ENCODE measurements at places on chromosomes 6 and 20. TPM values are rescaled to one million over a fixed set of nuclear protein-coding genes. Genes with fewer than 3 reads are reported as not detected.

DNA sequence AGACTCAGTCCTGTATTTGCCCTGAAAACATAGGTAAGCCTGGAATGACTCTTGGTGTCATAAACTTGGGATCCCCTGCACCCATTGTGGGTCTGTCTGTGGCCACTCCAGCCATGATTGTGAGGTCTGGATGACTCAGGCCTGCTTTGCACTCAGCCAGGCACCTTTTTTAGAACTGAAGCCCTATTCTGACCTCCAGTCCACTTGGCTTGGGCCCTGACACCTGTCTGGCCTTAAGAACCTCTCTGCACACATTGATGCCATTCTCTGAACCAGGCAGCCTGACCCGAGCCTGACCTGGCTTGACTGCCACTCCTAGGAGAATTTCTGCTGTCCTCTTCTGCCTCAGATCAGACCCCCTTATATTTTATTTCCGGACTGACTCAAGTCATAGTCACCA lies 383.7 kb downstream of the MAFB start:
- no peaks in the 10 kb centered on the region for H3K36me3 ChIP-seq
- H3K27ac ChIP-seq: no peak overlapping the region
- DNase-seq: no peak

Gene KIFC1
- 23.2 TPM for polyA plus RNA-seq

DNA sequence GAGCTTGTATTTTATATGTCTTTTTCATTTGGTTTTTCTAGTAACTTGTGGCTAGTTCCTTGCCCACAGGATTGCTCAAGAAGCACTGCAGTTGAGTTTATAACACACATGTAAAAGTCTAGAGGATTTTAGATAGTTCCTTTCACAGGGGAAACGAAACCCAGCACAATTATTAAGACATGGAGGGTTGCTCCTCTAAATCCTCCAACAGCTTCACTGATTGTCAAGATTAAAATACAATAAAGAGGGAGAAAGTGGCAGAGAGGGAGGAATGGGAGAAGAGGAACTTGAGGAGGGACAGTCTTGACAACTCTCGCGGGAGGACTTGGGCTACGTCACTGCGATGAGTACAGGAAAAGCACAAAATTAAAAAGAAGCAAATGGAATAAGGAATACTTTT lies 9.7 kb upstream of the TBC1D7 start:
- no peak overlapping the region for H3K27ac ChIP-seq
- H3K4me3 ChIP-seq: no peak overlapping the region
- H3K27me3 ChIP-seq: no peaks in the 10 kb centered on the region
- DNase-seq: no peak
- H3K4me1 ChIP-seq: no peaks in the 10 kb centered on the region

GRCh38 chr6:71727632-71728294 lies 158.6 kb upstream of the RIMS1 start:
- H3K36me3 ChIP-seq: no peaks in the 10 kb centered on the region
- no peaks in the 10 kb centered on the region for H3K4me1 ChIP-seq
- no peak overlapping the region for H3K4me3 ChIP-seq
- no peaks in the 10 kb centered on the region for H3K27me3 ChIP-seq
- H3K27ac ChIP-seq: no peak overlapping the region

GRCh38 chr6:47292027-47292426 lies 17.7 kb downstream of the TNFRSF21 start:
- H3K4me3 ChIP-seq: no peak overlapping the region
- H3K27ac ChIP-seq: no peak overlapping the region
- H3K36me3 ChIP-seq: no peaks in the 10 kb centered on the region
- H3K4me1 ChIP-seq: no peaks in the 10 kb centered on the region
- DNase-seq: no peak
- no peaks in the 10 kb centered on the region for H3K27me3 ChIP-seq

- no peaks in the 10 kb centered on the region for H3K27me3 ChIP-seq
- no peak overlapping the region for H3K27ac ChIP-seq
- DNase-seq: no peak
- H3K4me3 ChIP-seq: no peak overlapping the region
Observed at GRCh38 chr6:2412731-2413130, 167.3 kb upstream of the GMDS start.

- no peak for DNase-seq
- H3K4me1 ChIP-seq: no peaks in the 10 kb centered on the region
- H3K27ac ChIP-seq: no peak overlapping the region
- no peak overlapping the region for H3K4me3 ChIP-seq
- no peaks in the 10 kb centered on the region for H3K36me3 ChIP-seq
Observed at GRCh38 chr20:46937157-46937523, 42.5 kb downstream of the EYA2 start.

DNA sequence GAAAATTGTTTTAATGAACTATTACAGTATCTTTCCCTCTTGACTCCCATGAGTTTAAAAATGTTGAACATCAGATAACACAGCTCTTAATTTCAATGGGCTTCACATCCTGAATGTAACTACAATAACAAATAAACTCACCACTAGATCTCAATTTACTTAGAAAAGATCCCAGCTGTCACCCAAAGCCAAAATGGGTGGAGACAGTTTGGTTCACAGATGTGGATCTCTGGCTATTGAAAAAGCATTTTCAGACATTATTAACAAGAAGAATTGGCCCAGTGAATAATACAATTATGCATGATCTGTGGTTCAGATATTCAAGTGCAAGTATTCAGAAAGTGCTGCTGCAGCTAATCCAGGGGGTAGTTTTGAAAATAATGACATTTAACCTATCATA lies 184.7 kb upstream of the RALGAPA2 start:
- DNase-seq: no peak
- no peaks in the 10 kb centered on the region for H3K36me3 ChIP-seq
- no peaks in the 10 kb centered on the region for H3K4me1 ChIP-seq
- no peak overlapping the region for H3K27ac ChIP-seq

- peak overlapping the region; percentile 49 for H3K4me3 ChIP-seq
- H3K27ac ChIP-seq: peak overlapping the region; percentile 65
- no peak for DNase-seq
Observed at GRCh38 chr6:12956991-12957320, 240.4 kb downstream of the PHACTR1 start.

GRCh38 chr6:54431466-54431865 lies 123.2 kb downstream of the TINAG start:
- H3K27me3 ChIP-seq: no peaks in the 10 kb centered on the region
- no peak overlapping the region for H3K27ac ChIP-seq
- no peaks in the 10 kb centered on the region for H3K4me1 ChIP-seq
- no peak for DNase-seq
- no peak overlapping the region for H3K4me3 ChIP-seq

GRCh38 chr6:36267731-36268477 lies 2.0 kb upstream of the PNPLA1 start:
- DNase-seq: no peak
- H3K27ac ChIP-seq: peak overlapping the region; percentile 19

DNA sequence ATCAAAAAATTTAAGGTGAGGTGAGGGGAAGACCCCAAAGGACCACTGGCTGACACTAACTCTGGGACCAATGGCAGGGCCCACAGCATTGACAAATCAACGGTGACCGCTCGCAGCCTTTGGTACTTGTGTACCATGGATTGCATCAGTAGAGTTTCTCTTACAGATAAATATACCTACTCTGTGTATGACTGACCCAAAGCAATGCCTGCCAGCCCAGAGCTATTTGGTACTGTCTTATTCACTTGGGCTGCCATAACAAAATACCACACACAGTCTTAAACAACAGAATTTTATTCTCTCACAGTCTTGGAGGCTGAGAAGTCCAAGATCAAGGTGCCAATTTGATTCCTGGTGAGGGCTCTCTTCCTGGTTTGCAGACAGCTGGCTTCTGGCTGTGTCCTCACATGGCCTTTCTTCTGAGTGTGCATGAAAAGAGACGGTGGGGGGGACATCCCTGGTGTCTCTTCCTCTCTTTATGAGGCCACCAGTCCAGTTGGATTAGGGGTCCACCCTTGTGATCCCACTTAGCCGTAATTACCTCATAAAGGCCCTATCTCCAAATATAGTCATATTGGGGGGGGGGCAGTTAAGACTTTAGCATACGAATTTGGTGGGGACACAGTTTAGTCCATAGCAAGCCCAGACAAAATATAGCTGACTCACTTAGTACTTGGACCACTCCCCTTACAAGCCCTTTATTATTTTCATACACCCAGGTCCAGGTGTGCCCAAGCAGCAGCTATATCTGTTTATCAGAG lies 336.3 kb downstream of the CD83 start:
- DNase-seq: peak; percentile 42
- no peaks in the 10 kb centered on the region for H3K4me1 ChIP-seq
- no peak overlapping the region for H3K4me3 ChIP-seq
- no peak overlapping the region for H3K27ac ChIP-seq
- H3K36me3 ChIP-seq: no peaks in the 10 kb centered on the region
- no peaks in the 10 kb centered on the region for H3K27me3 ChIP-seq

GRCh38 chr6:30156262-30156599 lies 4.8 kb downstream of the TRIM10 start:
- H3K27ac ChIP-seq: peak overlapping the region; percentile 95
- H3K36me3 ChIP-seq: no peaks in the 10 kb centered on the region
- DNase-seq: peak; percentile 91
- H3K27me3 ChIP-seq: no peaks in the 10 kb centered on the region
- H3K4me1 ChIP-seq: peaks cover 16% of the 10 kb centered on the region

GRCh38 chr6:125142618-125143017 lies 11.0 kb upstream of the TPD52L1 start:
- H3K27ac ChIP-seq: no peak overlapping the region
- H3K4me3 ChIP-seq: no peak overlapping the region
- no peaks in the 10 kb centered on the region for H3K36me3 ChIP-seq
- H3K4me1 ChIP-seq: no peaks in the 10 kb centered on the region
- no peak for DNase-seq
- peaks cover 8% of the 10 kb centered on the region for H3K27me3 ChIP-seq

DNA sequence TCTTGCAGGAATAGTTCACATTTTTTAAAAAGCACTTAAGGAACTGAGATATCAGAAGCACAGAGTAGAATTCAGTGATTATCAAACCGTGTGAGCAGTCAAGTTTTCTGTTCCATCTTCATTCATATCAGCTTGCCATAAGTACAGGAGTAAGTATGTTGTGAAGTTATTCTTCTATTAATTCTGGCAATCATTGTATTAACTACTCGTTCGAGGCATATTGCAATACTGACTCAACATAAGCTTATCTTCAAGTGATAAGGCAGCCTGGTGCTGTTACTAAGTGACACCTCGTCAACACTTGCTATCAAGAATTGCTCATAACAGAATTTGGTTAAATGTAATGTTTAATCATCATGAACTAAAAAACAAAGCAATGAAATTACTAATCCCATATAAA lies 75.7 kb upstream of the SNX9 start:
- H3K27me3 ChIP-seq: no peaks in the 10 kb centered on the region
- no peak overlapping the region for H3K27ac ChIP-seq
- H3K4me1 ChIP-seq: peaks cover 6% of the 10 kb centered on the region
- no peak overlapping the region for H3K4me3 ChIP-seq
- peak; percentile 79 for DNase-seq

Gene SCRT2
- not detected for polyA plus RNA-seq

DNA sequence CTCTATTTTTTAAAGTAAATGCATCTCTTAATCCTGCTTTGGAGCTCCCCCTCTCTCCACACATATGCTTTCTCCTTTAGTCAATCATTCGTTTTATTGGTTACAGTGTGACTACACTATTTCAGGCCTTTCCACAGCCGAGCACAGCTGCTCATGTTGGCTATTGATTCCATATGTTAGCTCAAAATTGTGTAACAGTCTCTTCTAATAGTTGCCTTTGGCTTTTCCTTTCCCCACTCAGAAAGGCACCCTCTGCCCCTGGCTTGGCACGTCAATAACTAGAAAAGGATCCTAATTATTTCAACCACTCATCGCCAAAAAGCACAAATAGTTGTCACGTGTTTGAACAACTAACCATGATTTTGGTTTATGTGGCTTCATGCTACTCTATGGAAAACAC lies 410.3 kb upstream of the SLC35B3 start:
- no peak overlapping the region for H3K27ac ChIP-seq
- H3K27me3 ChIP-seq: no peaks in the 10 kb centered on the region
- no peaks in the 10 kb centered on the region for H3K4me1 ChIP-seq
- DNase-seq: no peak
- H3K36me3 ChIP-seq: no peaks in the 10 kb centered on the region

- no peak for DNase-seq
- no peaks in the 10 kb centered on the region for H3K36me3 ChIP-seq
- H3K4me1 ChIP-seq: no peaks in the 10 kb centered on the region
- H3K27ac ChIP-seq: no peak overlapping the region
Observed at GRCh38 chr20:61299618-61300017, 47.6 kb downstream of the CDH4 start.

- H3K4me1 ChIP-seq: no peaks in the 10 kb centered on the region
- no peaks in the 10 kb centered on the region for H3K36me3 ChIP-seq
- H3K4me3 ChIP-seq: no peak overlapping the region
- H3K27ac ChIP-seq: no peak overlapping the region
- DNase-seq: no peak
- no peaks in the 10 kb centered on the region for H3K27me3 ChIP-seq
Observed at GRCh38 chr20:48102076-48102787, 317.0 kb upstream of the SULF2 start.

Gene PTGIS
- 0.22 TPM for polyA plus RNA-seq

Gene KCNK16
- polyA plus RNA-seq: not detected

Gene SLC52A3
- polyA plus RNA-seq: 8.8 TPM

Gene LHFPL5
- polyA plus RNA-seq: not detected

Gene VSX1
- not detected for polyA plus RNA-seq

Gene METTL24
- polyA plus RNA-seq: 0.66 TPM

DNA sequence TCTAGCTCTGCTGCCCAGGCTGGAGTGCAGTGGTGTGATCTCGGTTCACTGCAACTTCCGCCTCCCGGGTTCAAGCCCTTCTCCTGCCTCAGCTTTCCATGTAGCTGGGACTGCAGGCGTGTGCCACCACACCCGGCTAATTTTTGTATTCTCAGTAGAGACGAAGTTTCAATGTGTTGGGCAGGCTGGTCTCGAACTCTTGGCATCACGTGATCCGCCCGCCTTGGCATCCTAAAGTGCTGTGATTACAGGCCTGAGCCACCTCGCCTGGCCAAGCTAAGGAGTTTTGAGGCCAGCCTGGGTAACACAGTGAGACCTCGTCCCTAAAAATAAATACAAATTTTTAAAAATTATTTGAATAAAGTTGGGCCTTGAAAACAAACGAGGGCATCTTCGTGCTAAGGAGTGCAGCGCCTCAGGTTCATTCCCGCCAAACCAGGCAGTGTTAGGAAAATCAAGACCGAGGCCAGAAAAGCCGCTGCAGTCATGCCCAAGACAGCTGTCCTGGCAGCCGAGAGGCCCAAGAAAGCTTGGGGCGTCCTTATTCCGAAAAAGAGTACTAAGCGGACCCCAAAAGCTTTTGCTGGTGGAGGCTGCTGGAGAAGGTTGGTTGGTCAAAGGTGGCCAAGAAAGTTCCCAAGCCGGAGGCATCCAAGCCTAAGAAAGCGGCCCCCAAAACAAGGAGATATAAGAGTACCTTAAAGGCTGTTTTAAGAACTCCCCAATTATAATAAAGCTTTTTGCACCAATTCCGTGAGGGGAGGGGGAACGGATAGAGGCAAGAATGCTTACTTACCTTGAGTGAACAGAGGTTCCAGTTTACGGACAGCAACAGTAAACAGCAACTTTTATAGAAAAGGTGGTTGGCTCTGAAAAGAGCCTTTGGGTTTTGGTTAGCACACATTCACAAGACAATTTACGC lies 109.0 kb downstream of the HFE start:
- H3K4me3 ChIP-seq: peak overlapping the region; percentile 74
- no peaks in the 10 kb centered on the region for H3K36me3 ChIP-seq
- peak overlapping the region; percentile 95 for H3K27ac ChIP-seq
